Stimulated activated naive B cell treated with anti-CD40 and anti-IgM and Interleukin-4, amounts not matched to agents 10 μg/mL and 1 μg/mL and 100 μg/mL, for 72 hours (primary cell): ENCODE measurements at places on chromosomes 3 and 15.

GRCh38 chr3:23342343-23342742, 139.2 kb downstream of the UBE2E2 start:
- DNase-seq, result no peak

DNA sequence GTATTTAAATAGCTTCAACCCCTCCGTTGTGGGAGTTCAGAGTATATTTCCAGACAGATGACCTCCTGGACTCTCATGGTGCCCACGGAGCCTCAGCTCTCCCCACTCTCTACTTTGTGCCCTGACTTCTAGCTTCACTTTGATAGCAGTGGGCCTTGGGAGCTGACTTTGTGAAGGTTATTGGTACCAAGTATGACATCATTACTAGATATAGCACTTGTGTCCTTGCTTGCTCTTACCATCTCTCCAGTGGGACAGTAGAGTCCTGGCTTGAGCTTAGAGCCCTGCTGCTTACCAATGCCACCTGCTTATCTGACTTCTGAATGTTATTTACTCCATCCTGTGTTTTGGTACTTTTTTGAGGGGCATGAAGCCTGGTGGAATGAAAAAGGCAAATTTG, 53.4 kb downstream of the PPM1L start:
- no peak for DNase-seq

- no peak for DNase-seq
Measured at GRCh38 chr3:107412376-107412775, 35.1 kb downstream of the CCDC54 start.

DNA sequence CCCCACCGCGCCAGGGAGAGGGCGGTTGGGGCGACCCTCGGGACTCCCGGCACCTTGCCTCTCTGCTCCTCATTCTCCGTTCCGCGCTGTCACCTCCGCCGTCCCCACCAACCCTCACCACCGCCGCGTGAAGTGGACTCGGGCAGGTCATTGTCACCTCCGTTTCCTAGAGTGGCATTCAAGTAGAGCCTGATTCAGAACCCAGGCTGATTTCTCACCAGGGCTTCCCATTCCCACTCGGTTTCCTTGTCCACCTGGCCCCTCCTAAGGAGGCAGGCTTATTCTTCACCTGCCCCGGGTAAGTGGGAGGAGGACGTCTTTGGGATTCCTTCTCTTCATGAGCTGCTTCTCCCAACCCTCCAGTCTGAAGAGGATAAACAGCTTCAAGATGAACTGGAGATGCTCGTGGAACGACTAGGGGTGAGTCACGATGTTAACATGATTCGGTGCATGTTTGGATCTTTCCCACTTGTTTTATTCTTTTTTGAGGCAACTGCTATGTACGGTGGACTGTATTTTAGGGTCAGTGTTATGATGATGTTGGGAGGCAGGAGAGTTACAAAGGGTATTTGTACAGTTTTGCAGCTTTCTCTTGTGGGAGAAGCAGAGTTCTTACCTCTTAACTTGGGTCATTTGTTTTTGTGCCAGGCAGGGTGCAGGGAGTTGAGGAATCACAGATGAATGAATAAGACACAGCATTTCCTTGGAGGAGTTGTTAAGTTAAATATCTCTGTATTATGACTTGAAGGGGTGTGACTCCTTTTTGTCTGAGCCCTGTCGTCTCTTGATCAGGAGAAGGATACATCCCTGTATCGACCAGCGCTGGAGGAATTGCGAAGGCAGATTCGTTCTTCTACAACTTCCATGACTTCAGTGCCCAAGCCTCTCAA, 692 bp downstream of the PSMD2 start:
- DNase-seq, result no peak

GRCh38 chr3:74693251-74693650, 78.8 kb upstream of the CNTN3 start:
- no peak for DNase-seq

DNA sequence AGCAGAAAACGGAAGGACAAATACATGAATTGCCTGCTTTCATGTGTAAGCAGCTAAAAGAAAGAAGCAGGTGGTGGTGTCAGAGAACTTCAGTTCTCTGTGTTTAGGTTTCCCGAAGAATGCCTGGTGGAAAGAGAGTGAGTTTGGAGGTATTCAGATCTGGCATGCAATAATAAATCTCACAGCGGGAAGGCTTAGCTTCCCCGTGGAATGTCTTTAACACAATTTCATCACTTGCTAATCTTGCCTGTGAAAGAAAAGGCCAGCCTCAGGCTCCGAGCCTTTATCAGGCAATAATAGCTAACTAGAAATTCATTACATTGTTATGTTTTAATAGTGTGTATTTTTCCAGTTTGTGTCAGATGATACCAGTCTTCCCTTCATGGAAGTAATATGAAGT, 220.3 kb downstream of the PDZRN3 start:
- no peak for DNase-seq

- no peak for DNase-seq
Measured at GRCh38 chr3:178703268-178703975, 167.2 kb downstream of the KCNMB2 start.

GRCh38 chr15:64348455-64348854, 7.5 kb downstream of the CSNK1G1 start:
- DNase-seq, result no peak

GRCh38 chr3:72426618-72427397, 421.4 kb downstream of the SHQ1 start:
- no peak for DNase-seq

GRCh38 chr3:61682671-61683548, 121.5 kb downstream of the PTPRG start:
- no peak for DNase-seq

GRCh38 chr15:88334436-88334835, 77.9 kb upstream of the NTRK3 start:
- no peak for DNase-seq

DNA sequence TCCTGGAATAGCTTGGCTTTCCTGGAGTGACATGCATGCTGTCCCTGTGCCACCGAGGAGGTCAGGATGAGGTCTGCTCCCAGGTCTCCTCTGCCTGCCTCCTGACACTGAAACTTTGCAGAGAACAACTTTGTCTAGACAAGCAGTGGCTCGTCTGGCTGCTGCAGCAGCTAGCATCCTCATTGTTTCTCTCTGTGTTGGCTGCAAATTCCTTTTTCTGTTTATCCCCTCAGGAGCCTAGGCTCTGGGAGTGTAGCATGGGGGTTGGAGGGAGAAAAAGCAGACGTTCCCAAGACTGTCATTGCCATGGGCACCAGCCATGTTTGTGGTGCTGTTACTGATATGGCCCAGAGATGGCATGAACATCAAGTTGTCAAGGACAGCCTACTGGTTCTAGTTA, 208.7 kb upstream of the LRIG1 start:
- DNase-seq, result no peak

DNA sequence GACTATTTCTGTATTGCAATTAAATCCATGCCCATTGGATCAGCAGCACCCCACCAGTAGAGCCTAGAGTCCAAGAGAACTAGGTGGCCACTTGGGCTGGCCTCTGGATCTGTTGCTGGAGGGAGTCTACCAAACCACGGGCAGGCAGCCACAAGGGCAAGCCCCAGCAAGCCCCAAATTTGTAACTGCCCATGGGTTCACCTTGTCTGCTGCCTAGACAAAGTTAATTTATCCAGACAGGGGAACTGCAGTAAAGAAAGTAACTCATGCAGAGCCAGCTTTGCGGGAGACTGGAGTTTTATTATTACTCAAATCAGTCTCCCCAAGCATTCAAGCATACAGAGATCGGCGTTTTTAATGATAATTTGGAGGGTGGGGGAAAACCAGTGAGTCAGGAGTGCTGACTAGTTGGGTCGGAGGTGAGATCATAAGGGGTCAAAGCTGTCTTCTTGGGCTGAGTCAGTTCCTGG, 74.0 kb upstream of the TERB2 start:
- DNase-seq, result peak; percentile 79

DNA sequence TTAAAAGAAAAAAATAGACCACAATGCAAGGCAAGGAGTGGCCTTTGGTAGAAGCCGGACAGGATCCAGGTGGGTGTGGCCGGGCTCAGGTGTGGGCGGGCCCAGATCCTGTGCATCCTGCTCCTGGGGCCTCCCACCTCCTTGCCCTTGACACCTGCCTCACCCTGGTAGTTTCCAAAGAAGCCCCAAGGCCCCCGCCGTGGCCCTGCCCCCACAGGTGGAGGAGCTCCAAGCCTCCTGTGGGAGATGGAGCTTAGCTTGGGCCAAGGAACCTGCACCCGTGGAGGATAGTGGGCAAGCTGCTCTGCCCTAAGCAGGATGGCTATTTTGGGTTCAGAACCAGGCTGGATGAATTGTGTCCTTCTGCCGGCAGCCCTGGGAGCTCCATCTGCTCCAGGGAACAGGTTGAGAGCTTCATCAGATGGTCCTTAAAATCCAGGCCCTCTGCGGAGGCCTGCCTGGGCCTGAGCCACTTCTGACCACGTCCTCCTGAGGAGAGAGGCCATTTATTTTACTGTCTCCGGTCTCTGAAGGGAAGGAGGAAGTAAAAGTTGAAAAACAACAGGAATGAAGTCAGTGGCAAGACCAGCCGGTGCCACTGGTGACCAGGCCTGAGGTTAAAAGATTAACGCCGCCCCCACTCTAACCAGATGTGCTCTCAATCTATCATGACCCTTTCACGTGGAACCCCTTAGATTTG, 53.9 kb upstream of the KLF13 start:
- DNase-seq, result no peak

- no peak for DNase-seq
Measured at GRCh38 chr3:134472831-134473230, 13.0 kb downstream of the ANAPC13 start.

DNA sequence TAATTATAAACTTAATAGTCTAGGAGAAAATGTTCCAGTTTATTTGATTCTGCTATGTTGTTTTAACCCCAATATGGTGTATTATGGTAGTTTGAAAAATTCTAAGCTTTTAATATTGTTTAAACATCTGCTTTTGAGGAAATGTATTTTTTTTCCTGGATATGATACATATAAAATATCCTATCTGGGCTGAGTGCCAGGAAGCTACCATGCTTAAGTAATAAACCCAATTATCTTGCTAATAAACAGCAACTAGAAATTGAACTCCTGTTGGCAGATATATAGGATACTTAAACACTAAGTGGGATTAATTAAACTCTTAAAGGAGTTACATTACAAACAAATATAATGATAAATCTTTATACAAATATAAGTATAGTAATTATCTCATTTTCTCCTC, 293.7 kb upstream of the GRM7 start:
- DNase-seq, result no peak

- DNase-seq, result no peak
Measured at GRCh38 chr3:155500194-155500818, 206.8 kb upstream of the STRIT1 start.

- DNase-seq, result no peak
Measured at GRCh38 chr3:185335799-185336198, 27.1 kb upstream of the MAP3K13 start.

DNA sequence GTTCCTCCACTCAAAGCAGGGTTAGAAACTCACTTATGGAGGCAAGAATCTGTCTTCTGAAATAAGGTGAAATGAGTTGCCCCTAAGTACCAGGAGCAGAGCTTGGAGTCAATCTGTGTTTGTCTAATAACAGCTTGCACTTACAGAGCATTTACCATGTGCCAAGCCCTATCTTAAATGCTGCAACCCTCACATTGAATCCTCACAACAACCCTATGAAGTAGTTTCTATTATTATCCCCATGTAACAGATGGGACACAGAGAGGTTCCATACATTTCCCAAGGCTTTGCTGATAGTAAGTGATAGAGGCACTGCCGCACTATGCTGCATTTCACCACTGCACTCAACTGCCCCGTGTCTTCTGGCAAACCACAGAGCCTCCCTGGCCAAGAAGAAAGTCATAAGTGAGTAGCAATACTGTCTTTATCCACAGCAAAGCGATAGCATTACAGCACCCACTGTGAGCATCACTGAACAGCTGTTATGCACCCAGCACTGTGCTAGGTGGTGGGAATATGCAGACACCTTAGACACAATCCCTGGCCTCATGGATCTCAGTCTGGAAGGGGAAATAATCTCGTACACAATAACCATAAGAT, 141.5 kb downstream of the SSR3 start:
- no peak for DNase-seq

GRCh38 chr15:77243135-77243534, 172.2 kb upstream of the TSPAN3 start:
- DNase-seq, result no peak

DNA sequence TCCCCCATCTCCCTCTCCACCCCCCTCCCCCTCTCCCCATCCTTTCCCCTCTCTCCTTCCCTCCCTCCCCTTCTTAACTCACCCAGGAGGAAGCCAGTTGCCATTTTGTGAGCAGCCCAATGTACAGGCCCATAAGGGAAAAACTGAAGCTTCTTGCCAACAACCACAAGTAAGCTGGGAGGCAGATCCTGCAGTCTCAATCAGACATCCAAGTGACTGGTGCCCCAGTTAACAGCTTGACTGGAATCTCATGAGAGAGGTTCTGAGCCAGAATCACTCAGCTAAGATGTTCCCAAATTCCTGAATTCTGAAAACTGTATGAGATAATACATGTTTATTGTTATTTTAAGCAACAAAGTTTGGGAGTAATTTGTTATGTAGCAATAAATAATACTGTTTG, 90.7 kb downstream of the C3orf70 start:
- DNase-seq, result no peak

- DNase-seq, result no peak
Measured at GRCh38 chr15:67385971-67386370, 131.4 kb downstream of the IQCH start.

DNA sequence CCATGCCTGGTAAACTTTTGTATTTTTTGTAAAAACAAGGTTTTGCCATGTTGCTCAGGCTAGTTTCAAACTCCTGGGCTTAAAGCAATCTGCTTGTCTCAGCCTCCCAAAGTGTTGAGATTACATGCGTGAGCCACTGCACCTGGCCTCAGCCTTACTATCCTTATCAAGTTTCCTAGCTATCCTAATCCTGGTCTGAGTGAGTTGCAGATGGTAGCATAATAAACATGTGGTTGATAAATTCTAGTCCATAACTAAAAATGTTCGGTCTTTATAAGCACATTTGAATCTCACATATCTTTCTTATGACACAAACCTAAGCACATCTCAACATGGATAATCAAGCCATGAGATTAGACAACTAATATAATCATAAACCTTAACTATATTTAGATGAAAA, 18.5 kb downstream of the NPHP3 start:
- no peak for DNase-seq

GRCh38 chr15:41585127-41586047, 26.4 kb downstream of the TYRO3 start:
- DNase-seq, result peak; percentile 29

- no peak for DNase-seq
Measured at GRCh38 chr15:84023636-84024035, 211.9 kb upstream of the GOLGA6L4 start.

GRCh38 chr3:61520966-61521628, 40.3 kb upstream of the PTPRG start:
- peak; percentile 74 for DNase-seq
